ENCODE measurements at places on chromosomes 1 and 21.
A peak's percentile ranks its signal among the peaks of the same experiment; 100 is the strongest.

DNA sequence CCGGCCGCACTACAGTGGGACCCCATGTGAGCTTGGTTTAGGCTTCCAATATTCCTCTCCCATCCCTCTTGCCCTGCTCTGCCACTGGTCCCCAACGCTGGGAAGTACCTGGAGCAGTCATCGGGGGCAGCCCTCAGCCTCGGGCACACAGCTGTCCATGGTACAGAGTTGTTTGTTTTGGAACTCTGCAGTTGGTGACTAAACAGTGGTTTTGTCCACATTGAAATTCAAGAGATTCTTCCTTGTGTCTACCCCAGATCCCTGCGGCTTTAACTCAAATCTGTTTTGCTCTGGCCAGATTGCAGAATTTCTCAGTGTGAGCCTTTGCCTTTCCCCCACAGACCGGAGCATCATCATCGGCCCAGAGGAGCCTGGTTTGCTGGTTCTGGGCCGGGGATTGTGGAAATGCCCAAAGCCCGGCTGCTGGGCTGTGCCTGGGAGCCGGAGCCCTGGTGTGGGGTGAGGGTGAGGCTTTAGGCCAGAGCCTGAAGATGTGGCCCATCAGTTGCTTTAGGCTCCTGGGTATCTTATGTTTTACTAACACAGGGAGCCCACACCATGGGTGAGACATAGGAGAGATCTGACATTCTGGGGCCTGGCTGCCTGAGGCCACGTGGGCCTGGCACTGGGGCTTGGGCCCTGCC lies 93.2 kb downstream of the ARHGEF10L start:
- no peak for DNase-seq

GRCh38 chr21:43890042-43890441 lies 25.0 kb downstream of the AGPAT3 start:
- no peak for DNase-seq

DNA sequence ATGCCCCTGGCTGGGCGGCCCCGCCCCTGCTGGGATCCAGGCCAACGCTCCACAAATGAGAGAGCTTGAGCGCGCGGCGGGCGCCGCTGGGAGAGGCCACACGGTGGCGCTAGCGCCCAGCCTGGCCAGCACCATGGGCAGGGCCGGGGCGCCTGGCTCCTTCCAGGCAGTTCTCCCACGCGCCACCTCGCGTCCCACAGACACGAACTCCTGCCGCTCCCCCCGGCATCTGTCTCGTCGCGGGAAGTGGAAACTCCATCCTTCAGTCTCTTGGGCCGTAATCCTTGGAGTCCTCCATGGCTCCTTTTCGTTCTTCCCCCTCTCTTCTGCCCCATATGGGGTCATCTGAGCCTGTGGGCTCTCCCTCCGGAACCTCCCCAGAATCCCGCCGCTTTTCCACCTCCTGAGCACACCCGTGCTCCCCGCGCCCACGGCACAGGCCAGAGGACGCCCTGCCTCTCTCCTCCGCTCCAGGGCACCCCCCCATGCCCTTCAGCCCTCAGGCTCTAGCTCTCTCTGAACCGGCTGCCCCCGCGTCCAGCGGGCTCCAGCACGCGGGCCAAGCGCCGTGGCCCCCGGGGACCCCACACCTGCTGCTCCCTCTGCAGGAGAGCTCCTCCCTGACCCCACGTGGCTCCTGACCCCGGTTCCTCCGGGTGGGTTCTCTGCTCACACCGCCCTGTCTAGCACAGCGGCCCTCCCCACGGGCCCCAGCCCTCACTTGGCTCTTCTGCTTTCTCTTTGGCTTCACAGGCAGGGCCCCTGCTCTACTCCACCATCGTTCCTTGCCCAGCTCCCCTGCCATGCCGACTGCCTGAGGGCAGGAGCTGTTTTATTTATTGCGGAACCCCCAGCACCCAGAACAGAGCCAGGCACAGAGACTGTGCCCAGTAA lies 31.9 kb upstream of the EDN2 start:
- DNase-seq: peak; percentile 53

DNA sequence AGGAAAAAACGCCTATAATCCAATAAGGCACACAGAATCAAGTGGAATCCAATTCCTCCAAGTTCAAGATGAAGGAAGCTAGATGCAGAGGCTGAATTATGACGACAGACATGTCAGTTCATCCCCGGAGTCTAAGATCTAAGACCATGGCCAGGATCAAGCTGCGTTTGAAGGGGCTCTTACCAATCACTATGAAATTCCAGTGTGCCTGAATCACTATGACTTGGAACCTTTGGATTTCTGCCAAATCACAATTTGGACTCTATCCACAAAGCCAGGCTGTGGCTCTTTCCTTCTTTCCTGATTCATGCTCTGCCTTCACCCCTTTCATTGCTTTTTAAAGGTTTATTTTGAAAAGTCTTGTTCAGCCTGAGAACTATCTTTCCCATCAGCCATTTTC lies 17.1 kb downstream of the OLIG2 start:
- no peak for DNase-seq

- DNase-seq: no peak
These were observed 68.2 kb downstream of the POFUT2 start for GRCh38 chr21:45219517-45219916.

- no peak for DNase-seq
These were observed 221.9 kb downstream of the CTH start for GRCh38 chr1:70633004-70633403.

DNA sequence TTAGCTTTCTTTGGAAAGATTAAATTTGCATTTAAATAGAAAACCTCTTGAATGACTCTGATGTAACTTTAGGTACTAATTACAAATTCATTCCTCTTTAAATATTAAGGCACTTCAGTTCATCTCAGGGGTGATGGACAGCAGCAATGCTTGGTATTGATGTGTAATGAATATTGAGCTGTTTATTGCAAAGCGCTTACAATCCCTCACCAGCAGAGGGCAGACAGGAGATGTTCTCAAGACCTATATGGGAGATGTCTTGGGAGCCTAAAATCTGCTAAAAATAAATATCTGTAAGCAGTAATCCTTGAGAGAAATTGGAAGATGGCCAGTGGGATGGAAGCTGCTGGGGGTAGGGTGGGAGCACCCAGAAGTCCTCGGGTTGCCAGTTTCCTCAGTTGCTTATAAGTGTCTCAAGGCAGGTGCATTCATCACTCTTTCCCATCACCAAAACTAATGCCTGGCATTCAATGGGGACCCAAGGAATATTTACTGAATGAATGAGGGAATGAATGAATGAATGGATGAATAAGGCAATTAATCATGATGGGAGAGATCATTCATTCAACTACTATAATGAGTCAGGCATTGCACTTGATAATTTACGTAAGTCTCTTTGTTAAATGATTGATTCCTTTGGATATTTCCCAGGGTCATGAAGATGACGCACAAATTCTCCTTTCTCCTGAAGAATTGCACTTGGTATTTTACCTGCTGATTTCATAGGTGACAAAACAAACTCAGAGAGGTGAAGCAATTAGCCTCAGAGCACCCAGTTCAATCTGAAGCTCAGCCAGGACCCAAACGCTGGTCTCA lies 2.3 kb downstream of the KLHDC8A start:
- no peak for DNase-seq

- no peak for DNase-seq
These were observed 164.7 kb downstream of the SETD4 start for GRCh38 chr21:35895598-35895997.

GRCh38 chr21:44418876-44419230 lies 36.5 kb upstream of the LRRC3 start:
- DNase-seq: no peak

- DNase-seq: no peak
These were observed 97.8 kb downstream of the DTL start for GRCh38 chr1:212133319-212133718.

DNA sequence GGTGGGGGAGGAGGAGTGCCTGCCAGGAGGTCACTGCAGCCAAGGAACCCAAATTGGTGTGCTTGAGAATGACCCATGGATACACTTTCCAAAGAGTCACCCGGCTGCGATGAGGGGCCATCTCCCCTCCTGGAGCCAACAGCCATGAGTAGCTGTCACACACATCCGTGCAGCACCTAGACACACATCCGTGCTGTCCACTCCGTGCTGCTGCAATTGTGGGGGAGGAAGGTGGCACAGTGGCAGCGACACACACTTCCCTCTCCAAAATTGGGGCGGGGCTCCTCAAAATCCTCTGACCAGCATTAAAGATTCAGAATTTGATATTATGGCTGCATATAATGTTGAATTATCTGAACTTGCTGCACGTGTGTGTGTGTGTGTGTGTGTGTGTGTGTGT lies 15.8 kb downstream of the TP73 start:
- no peak for DNase-seq

- DNase-seq: no peak
These were observed 89.4 kb downstream of the SDCCAG8 start for GRCh38 chr1:243345205-243345604.

- DNase-seq: no peak
These were observed 33.2 kb upstream of the ARTN start for GRCh38 chr1:43900386-43900785.

- no peak for DNase-seq
These were observed 8.4 kb upstream of the GUCA2B start for GRCh38 chr1:42144711-42145388.

GRCh38 chr21:31837618-31838390 lies 35.0 kb upstream of the HUNK start:
- DNase-seq: no peak

- DNase-seq: no peak
These were observed 4.8 kb downstream of the AMPD2 start for GRCh38 chr1:109624201-109625010.

DNA sequence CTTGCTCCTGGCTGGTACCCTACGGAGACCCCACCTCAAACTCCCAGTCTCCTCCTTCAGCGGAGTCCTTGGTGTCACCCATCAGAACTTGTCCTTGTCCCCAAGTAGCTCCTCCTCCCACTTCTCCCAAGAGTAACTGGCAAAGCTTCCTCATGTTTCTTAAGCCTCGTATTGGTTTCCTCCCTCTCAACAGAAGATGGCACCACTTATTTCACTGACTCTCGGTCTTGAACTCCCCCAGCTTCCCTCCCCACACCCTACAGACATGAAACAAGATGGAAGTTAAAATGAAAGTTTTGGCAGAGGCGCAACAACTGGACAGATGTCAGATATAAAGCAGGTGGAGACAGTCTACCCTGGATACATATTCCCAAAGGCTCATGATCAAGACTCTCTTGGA lies 13.4 kb downstream of the RAB7B start:
- DNase-seq: no peak

GRCh38 chr1:174358786-174359453 lies 88.8 kb upstream of the GPR52 start:
- no peak for DNase-seq

- DNase-seq: no peak
These were observed 5.2 kb downstream of the PADI1 start for GRCh38 chr1:17210176-17210575.

DNA sequence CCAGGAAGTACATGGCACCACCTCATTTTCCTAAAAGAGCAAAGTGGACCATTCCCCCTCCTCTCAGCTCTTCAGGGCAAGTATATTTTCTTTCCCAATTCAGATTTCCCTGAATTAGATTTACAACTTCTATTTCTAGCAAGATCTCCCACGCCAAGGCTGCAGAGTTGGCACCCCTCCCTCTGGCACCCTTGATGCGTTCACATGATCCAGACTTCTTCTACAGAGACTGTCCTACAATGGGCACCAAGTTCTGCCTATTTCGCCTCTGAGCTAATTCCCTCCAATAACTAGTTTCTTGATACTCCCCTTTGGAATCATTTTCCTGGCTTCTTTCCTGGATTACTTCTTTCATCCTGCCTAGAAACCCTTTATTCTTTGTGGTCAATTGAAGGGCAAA lies 122.0 kb downstream of the CDC7 start:
- no peak for DNase-seq

- no peak for DNase-seq
These were observed 3.5 kb upstream of the OR10J4 start for GRCh38 chr1:159428536-159428935.

DNA sequence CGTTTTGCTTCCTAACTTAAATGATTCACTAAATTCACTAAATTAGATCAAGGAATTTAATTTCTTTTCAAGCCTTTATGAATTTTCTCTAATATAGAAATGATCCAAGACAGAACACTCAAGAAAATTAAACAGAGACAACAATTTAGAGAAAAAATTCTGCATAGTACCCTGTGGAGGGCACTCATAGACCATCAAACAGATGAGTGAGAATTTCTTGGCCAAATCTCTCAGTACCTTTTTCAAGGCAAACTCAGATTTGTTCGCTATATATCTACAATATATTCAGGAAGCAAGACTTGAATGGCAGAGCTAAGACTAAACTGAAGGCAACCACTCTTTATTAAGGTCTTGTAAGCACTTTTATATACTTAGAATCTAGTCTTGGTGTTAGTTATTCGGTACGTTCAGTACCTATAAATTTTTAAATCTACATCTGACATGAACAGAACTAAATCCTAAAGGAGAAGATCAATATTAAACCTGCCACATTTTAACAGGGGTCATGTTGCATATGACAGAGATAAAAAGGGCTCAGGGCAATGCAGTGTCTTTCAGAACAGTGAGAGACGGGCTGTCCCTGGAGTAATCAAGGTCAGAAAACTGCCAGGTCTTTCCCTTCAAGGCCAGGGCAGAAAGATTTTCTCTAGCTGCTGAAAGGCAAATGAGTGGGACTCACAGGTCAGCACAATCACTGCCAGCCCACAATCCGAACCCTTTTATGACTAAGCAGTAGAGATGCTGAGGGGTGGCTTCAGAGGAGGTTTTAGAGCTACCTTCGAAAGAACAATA lies 118.8 kb upstream of the TMPRSS15 start:
- no peak for DNase-seq

GRCh38 chr1:44294588-44295007 lies 60.5 kb downstream of the ERI3 start:
- no peak for DNase-seq

DNA sequence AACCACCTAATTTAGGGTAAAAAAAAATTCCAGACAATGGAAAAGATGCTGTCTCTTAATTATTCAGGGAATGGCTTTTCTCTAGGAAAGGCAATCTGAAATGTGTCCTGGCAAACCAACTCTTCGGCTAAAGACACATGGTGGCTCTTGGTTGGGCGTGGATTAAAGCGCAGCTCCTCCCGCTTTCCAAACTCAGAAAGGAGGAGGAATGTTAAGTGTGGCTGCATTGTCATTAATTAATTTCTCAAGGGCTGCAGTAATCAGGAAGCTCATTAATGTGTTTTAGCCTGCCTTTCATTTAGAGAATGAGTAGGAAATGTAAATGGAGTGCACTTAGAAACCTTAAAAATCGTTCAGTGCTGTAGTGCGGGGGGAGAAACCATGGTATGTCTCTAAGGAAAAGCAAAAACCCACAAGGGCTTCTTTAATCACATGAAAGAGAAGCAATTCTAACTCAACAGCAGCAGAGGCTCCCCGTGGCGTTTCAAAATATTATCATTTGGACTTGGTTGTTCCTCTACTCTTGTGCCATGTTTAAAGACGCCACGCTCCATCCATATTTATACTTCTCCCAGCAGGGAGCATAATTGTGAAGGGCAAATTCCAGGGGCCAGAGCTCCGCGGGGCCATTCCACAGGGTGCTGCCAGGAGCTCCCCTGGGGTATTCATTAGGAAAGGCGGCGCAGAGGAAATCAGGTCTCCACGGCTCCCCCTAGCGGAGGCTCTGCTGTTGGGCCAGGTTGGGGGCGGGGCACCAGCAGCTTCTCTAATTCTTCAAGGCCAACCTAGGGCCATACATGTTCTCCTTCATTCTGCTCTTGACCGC lies 91.9 kb upstream of the SSX2IP start:
- DNase-seq: peak; percentile 55
